GM12878 (cell line): ENCODE measurements at places on chromosomes 4 and X. TPM values are rescaled to one million over a fixed set of nuclear protein-coding genes. Genes with fewer than 3 reads are reported as not detected.

GRCh38 chr4:98939438-98939837 lies 10.5 kb upstream of the EIF4E start:
- no peak for DNase-seq
- H3K36me3 ChIP-seq: no peaks in the 10 kb centered on the region

DNA sequence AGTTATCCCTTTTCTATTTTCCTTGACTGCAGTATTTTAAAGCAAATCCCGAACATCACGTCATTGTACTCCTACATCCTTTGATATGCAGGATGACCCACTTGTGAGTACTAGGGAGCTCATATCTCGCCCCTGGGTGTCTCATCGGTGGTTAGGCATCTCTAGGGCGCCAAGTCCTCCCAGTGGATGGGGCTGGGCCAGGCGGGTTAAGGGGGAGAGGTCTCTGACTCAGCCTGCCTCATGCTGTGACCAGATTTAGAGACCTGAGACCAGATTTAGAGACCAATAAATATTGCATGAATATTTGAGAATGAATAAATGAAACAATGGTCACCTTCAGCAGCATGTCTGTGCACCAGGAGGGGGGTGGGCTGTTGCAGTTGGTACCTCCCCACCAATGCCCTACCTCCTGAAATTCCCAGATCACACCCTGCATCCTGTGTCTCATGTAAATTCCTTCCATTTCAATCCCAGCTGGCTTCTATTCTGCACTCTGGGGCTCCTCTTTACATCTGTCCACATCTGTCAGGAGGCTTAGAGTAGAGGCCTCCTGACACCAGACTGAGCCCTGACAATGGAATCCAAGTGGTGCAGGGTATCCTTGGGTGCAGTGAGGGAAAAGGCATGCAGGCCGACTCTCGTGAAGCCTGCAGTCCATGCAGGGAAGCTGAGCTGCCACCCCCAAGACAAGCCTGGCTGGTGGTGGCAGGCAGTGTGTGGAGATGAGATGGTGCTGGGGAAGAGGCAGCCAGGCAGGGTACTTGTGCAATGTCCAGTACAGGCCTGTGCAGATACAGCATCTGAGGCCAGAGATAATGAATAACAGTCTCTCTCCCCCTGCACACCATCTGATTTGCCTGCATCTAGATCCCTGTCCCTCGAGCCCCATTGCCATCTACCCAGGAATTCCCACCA lies 5.2 kb downstream of the APLN start:
- H3K27me3 ChIP-seq: peaks cover 2% of the 10 kb centered on the region
- DNase-seq: no peak
- H3K4me3 ChIP-seq: no peak overlapping the region
- H3K4me1 ChIP-seq: no peaks in the 10 kb centered on the region
- no peaks in the 10 kb centered on the region for H3K36me3 ChIP-seq
- no peak overlapping the region for H3K27ac ChIP-seq

GRCh38 chrX:12929701-12930100 lies 23.3 kb downstream of the TLR8 start:
- H3K36me3 ChIP-seq: no peaks in the 10 kb centered on the region
- H3K27me3 ChIP-seq: no peaks in the 10 kb centered on the region
- H3K4me1 ChIP-seq: no peaks in the 10 kb centered on the region

DNA sequence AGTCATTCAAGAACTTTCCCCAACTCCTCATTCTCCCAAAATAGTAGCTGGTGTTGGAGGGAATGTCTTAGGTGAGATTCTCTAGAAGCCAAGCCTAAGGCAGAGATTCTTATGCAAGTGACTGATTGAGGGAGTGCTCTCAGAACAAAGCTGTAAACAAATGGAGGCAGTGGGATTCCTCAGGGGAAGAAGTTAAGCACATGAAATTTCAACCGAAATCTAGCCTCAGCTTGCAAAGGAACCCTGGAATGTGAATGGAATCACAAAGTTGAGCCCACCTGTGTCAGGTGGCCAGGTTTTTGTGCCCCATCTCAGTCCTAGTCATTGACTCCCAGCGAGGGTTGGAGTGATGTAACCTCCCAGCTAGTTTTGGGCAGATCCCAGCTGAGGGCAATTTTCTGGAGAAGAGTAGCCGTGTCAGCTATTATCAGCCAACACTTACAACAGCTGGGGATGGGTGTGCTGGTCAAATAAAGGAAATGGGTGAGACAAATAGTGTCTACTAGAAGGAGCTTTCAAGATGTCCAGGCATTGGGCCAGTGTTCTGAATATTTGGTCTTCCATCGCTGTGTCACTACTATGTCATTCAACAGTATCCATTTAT lies 29.7 kb upstream of the FGF2 start:
- H3K4me3 ChIP-seq: no peak overlapping the region
- H3K4me1 ChIP-seq: peaks cover 3% of the 10 kb centered on the region
- H3K36me3 ChIP-seq: no peaks in the 10 kb centered on the region
- DNase-seq: no peak
- H3K27me3 ChIP-seq: no peaks in the 10 kb centered on the region; the same call in 1 of the 2 replicates
- no peak overlapping the region for H3K27ac ChIP-seq

DNA sequence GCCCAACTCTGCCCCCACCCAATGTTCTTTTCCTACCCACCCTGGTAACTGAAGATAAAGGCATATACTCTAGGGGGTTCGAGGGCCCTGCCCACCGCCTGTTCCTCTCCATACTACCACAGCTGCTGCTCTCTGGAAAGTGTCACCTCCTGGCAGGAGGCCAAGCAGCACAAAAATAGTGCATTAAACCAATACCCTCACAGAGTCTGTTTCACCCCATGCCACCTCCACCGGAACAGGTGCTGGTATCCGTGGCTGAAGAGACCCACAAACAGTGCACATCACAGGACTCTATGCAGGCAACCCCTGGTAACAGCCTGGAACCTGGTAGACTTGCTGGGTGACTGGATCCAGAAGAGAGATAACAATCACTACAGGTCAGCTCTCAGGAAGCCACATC lies 85.1 kb upstream of the CTSO start:
- H3K4me1 ChIP-seq: no peaks in the 10 kb centered on the region
- H3K27ac ChIP-seq: no peak overlapping the region
- DNase-seq: no peak
- no peaks in the 10 kb centered on the region for H3K27me3 ChIP-seq
- no peaks in the 10 kb centered on the region for H3K36me3 ChIP-seq

- H3K36me3 ChIP-seq: no peaks in the 10 kb centered on the region
- no peak for DNase-seq
- no peaks in the 10 kb centered on the region for H3K4me1 ChIP-seq
- H3K27ac ChIP-seq: no peak overlapping the region
- H3K27me3 ChIP-seq: no peaks in the 10 kb centered on the region
- no peak overlapping the region for H3K4me3 ChIP-seq
Measured at GRCh38 chr4:175234162-175234561, 316.0 kb downstream of the ADAM29 start.

GRCh38 chrX:22296871-22297270 lies 24.2 kb downstream of the CBLL2 start:
- H3K27me3 ChIP-seq: no peaks in the 10 kb centered on the region
- no peak overlapping the region for H3K27ac ChIP-seq
- H3K36me3 ChIP-seq: no peaks in the 10 kb centered on the region
- DNase-seq: no peak
- H3K4me3 ChIP-seq: no peak overlapping the region
- H3K4me1 ChIP-seq: no peaks in the 10 kb centered on the region

- no peaks in the 10 kb centered on the region for H3K27me3 ChIP-seq
- H3K4me1 ChIP-seq: no peaks in the 10 kb centered on the region
- no peak for DNase-seq
- no peak overlapping the region for H3K27ac ChIP-seq
- no peaks in the 10 kb centered on the region for H3K36me3 ChIP-seq
Measured at GRCh38 chrX:131356725-131357124, 67.6 kb upstream of the IGSF1 start.

- DNase-seq: no peak
- no peaks in the 10 kb centered on the region for H3K36me3 ChIP-seq
- H3K4me3 ChIP-seq: no peak overlapping the region
- no peaks in the 10 kb centered on the region for H3K4me1 ChIP-seq
Measured at GRCh38 chrX:68532831-68533533, 34.1 kb downstream of the YIPF6 start.

The PLAC1 gene
- 0.23 and 0.42 TPM in 2 replicates for polyA plus RNA-seq

The TMEM144 gene
- 1.6 and 1.7 TPM in 2 replicates for polyA plus RNA-seq

The RBM47 gene
- 40.5 and 40.6 TPM in 2 replicates for polyA plus RNA-seq

The PAGE5 gene
- not detected in 2 replicates for polyA plus RNA-seq
